Tibial artery (tissue), 4 donors: ENCODE measurements at places on chromosomes 2 and 18.

DNA sequence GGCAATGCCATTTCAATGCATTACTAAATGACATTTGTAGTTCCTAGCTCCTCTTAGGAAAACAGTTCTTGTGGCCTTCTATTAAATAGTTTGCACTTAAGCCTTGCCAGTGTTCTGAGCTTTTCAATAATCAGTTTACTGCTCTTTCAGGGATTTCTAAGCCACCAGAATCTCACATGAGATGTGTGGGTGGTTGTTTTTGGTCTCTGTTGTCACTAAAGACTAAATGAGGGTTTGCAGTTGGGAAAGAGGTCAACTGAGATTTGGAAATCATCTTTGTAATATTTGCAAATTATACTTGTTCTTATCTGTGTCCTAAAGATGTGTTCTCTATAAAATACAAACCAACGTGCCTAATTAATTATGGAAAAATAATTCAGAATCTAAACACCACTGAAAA is 45.3 kb downstream of the HADHB start:
- no peak overlapping the region for H3K4me3 ChIP-seq
- H3K27ac ChIP-seq: no peak overlapping the region

GRCh38 chr2:29892585-29893259 is 28.7 kb downstream of the ALK start:
- H3K4me1 ChIP-seq: no peaks in the 10 kb centered on the region
- H3K27ac ChIP-seq: no peak overlapping the region
- no peaks in the 10 kb centered on the region for H3K36me3 ChIP-seq
- H3K4me3 ChIP-seq: no peak overlapping the region
- H3K27me3 ChIP-seq: no peaks in the 10 kb centered on the region

DNA sequence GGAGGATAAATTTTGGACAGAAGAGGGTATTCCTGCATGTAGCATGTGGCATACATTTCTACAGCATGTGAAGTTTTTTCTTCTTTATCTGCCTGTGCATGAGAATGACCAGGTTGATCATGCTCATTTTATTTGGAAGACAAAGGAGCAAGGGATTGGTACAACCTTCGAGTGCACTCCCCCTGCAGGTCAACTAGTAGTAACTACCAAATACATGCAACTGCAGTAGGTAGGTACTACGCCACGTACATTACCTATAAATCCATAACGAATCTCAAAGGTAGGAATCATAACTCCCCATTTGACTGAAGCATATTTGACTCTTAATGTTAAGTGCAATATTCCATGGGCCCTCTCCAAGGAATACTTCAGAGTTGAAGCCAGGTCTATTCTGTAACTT is 763.9 kb downstream of the TSN start:
- no peak overlapping the region for H3K27ac ChIP-seq
- H3K4me3 ChIP-seq: no peak overlapping the region
- H3K36me3 ChIP-seq: no peaks in the 10 kb centered on the region
- no peaks in the 10 kb centered on the region for H3K4me1 ChIP-seq
- DNase-seq: no peak
- no peaks in the 10 kb centered on the region for H3K27me3 ChIP-seq

- H3K4me1 ChIP-seq: no peaks in the 10 kb centered on the region
- H3K27me3 ChIP-seq: no peaks in the 10 kb centered on the region
- no peak overlapping the region for H3K4me3 ChIP-seq
- H3K27ac ChIP-seq: no peak overlapping the region
These were observed 4.3 kb downstream of the TGOLN2 start for GRCh38 chr2:85323351-85323987.

GRCh38 chr2:172342078-172342477 is 85.3 kb upstream of the ITGA6 start:
- H3K36me3 ChIP-seq: no peaks in the 10 kb centered on the region
- DNase-seq: no peak
- no peak overlapping the region for H3K4me3 ChIP-seq
- H3K4me1 ChIP-seq: peaks cover 8% of the 10 kb centered on the region

- no peak overlapping the region for H3K4me3 ChIP-seq
- no peaks in the 10 kb centered on the region for H3K27me3 ChIP-seq
- no peak for DNase-seq
- no peaks in the 10 kb centered on the region for H3K4me1 ChIP-seq
- H3K27ac ChIP-seq: no peak overlapping the region
These were observed 209.2 kb upstream of the SYT4 start for GRCh38 chr18:43486462-43486861.

DNA sequence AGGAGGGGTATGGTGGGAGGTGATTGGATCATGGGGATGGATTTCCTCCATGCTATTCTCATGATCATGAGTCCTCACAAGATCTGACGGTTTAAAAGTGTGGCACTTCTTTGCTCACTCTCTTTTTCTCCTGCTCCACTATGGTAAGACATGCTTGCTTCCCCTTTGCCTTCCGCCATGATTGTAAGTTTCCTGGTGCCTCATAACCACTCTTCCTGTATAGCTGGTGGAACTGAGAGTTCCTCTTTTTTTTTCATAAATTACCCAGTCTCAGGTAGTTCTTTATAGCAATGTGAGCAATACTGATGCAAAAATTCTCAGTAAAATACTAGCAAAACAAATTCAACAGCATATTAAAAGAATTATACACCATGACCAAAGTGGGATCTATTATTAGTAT is 728.5 kb upstream of the SLC8A1 start:
- no peaks in the 10 kb centered on the region for H3K4me1 ChIP-seq
- no peaks in the 10 kb centered on the region for H3K27me3 ChIP-seq
- no peaks in the 10 kb centered on the region for H3K36me3 ChIP-seq
- H3K27ac ChIP-seq: no peak overlapping the region
- no peak overlapping the region for H3K4me3 ChIP-seq

- H3K27ac ChIP-seq: no peak overlapping the region
- no peaks in the 10 kb centered on the region for H3K36me3 ChIP-seq
- H3K4me3 ChIP-seq: no peak overlapping the region
- peaks cover 11% of the 10 kb centered on the region for H3K4me1 ChIP-seq
- DNase-seq: no peak
- no peaks in the 10 kb centered on the region for H3K27me3 ChIP-seq
These were observed 3.1 kb upstream of the ADGRF3 start for GRCh38 chr2:26349690-26350089.

DNA sequence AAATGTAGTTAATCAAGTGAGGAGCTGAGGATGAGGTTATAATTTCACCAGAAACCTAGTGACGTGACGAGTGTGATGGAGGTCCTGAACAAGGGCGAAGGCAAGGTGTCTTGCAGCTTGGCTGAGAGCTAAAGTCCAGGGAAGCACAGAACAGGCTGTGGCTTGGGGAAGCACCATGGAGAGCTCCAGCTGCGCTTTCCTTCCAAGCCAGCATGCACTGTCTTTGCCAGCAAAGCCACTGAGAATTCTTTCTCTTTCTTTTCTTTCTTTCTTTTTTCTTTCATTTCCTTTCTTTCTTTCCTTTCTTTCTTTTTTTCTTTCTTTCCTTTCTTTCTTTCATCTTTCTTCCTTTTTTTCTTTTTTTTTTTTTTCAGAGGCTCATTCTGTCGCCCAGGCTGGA is 239.3 kb downstream of the FBXO15 start:
- no peaks in the 10 kb centered on the region for H3K27me3 ChIP-seq
- H3K4me1 ChIP-seq: no peaks in the 10 kb centered on the region
- no peak for DNase-seq
- H3K36me3 ChIP-seq: no peaks in the 10 kb centered on the region

- H3K27ac ChIP-seq: peak overlapping the region; percentile 57
- H3K27me3 ChIP-seq: no peaks in the 10 kb centered on the region
- no peaks in the 10 kb centered on the region for H3K4me1 ChIP-seq
- H3K4me3 ChIP-seq: no peak overlapping the region
- H3K36me3 ChIP-seq: no peaks in the 10 kb centered on the region
These were observed 38.4 kb downstream of the PAX8 start for GRCh38 chr2:113240150-113240914.

DNA sequence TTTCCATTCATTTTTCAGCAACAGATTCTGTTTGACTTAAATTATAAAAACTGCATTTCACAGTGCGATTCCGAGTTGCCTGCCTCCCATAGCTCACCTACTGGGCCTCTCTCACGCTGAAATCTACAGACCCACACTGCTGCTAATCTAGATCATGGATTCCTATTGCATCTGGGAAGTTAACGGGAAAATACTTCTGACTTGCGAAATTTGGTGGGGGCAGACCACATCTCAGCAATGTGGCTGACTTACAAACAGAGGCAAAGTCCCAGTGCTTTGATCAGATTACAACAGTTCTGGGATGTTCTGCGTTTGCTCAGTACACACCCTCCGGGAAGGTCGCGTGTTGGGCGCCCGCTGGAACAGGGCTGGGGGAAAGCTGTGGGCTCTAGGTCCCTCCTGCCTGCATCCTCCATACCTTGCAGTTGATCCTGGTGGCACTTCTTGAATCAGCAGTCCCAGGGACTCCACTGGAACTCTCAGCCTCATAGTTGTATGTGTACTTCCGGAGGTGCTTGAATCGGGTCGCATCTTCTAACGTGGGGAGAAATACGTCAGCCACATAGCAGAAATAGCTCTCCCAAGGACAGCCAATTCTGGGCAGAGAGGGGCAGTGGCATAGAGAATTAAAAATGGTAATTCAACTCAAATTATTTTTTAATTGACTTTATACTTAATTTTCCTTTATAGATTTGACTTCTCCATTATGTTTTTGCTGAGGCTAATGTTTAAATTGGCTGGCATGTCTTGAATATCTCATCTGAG is 1.7 kb downstream of the APOB start:
- no peak overlapping the region for H3K27ac ChIP-seq
- no peaks in the 10 kb centered on the region for H3K36me3 ChIP-seq
- H3K4me1 ChIP-seq: peaks cover 33% of the 10 kb centered on the region
- H3K27me3 ChIP-seq: no peaks in the 10 kb centered on the region
- no peak overlapping the region for H3K4me3 ChIP-seq

DNA sequence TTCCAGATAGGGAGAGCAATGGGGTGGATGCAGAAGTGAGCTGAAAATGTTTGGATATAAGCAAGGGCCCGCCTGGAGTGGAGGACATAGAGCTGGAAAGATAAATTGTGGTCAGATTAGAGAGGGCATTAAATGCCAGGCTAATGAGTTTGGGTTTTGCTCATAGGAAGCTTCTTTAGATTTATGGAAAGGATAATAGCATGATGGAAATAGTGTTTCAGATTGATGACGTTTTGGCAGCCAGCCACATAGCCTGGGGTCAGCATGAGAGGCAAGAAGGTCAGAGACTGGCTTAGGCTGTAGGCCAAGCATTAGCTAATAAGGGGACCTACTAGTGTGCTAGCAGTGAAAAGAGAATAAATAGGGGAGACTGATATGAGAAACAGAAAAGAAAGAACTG is 321.6 kb downstream of the STK39 start:
- H3K4me1 ChIP-seq: no peaks in the 10 kb centered on the region
- DNase-seq: no peak
- H3K27ac ChIP-seq: no peak overlapping the region
- no peaks in the 10 kb centered on the region for H3K36me3 ChIP-seq

- H3K27me3 ChIP-seq: no peaks in the 10 kb centered on the region
- H3K36me3 ChIP-seq: no peaks in the 10 kb centered on the region
- H3K4me3 ChIP-seq: no peak overlapping the region
- no peaks in the 10 kb centered on the region for H3K4me1 ChIP-seq
These were observed 15.5 kb downstream of the MYO5B start for GRCh38 chr18:50179465-50179864.

DNA sequence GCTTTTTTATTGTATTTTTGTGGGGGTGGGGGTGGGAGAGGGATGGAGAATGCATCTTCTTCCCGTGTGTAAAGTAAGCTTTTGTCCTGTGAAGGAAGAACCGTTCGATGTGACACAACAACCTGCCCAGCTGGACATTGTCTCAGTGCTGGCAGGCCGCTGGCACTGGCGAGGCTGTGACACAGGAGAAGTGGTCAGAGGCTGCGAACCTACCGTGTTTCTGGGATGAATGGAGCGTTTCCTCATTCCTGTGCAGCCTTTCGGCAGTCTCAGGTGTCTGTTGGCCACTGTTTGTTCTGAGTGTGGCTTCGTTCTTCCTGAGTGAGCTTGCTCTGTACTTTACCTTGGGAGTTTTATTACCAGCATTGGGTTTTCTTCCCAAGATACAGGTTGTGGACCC is 8.0 kb downstream of the RAMP1 start:
- peaks cover 9% of the 10 kb centered on the region for H3K4me1 ChIP-seq
- DNase-seq: peak; percentile 44
- H3K36me3 ChIP-seq: no peaks in the 10 kb centered on the region
- no peak overlapping the region for H3K4me3 ChIP-seq

DNA sequence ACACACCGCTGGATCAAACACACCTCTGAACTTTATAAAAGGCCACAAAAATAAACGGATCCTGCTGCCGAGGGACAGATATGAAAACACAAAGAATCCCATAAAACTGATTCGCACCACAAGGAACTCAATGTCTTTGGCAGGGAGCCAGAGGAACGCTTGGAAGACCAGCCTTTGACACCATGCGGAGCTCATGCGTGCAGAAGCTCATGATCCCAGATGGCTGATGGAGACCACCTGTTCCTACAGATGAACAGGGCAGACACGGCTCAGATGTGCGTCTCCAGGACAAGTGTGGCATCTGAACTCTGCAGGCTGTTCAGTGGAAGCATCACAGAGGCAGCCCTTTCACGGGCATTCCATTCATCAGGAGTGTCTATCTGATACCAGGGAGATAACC is 24.9 kb downstream of the COPS9 start:
- H3K27ac ChIP-seq: no peak overlapping the region
- H3K4me1 ChIP-seq: no peaks in the 10 kb centered on the region
- H3K27me3 ChIP-seq: peaks cover 11% of the 10 kb centered on the region
- H3K4me3 ChIP-seq: no peak overlapping the region
- DNase-seq: no peak

DNA sequence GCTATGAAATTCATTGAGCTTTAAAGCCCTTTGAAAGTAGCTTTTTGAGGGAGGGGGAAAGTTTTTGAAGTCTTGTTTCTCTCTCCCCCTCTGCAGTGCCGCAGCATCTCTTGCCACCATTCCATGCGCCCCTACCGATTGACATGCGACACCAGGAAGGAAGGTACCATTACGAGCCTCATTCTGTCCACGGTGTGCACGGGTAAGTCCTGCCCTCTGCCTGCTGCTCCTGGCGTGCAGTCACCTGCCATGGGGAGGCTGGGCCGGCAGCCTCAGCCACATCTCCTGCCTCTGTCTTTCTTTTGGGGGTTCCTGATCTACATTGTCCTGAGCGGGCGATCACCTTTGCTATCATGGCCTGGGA is 191.6 kb downstream of the GLI2 start:
- no peak for DNase-seq
- no peaks in the 10 kb centered on the region for H3K36me3 ChIP-seq
- peaks cover 7% of the 10 kb centered on the region for H3K4me1 ChIP-seq
- H3K27me3 ChIP-seq: no peaks in the 10 kb centered on the region
- no peak overlapping the region for H3K4me3 ChIP-seq

GRCh38 chr2:239684271-239684810 is 283.5 kb upstream of the HDAC4 start:
- no peaks in the 10 kb centered on the region for H3K4me1 ChIP-seq
- H3K36me3 ChIP-seq: no peaks in the 10 kb centered on the region
- DNase-seq: no peak
- no peak overlapping the region for H3K4me3 ChIP-seq
- H3K27ac ChIP-seq: no peak overlapping the region

GRCh38 chr2:105116348-105116747 is 78.5 kb downstream of the MRPS9 start:
- no peaks in the 10 kb centered on the region for H3K36me3 ChIP-seq
- no peaks in the 10 kb centered on the region for H3K4me1 ChIP-seq
- DNase-seq: no peak
- H3K27me3 ChIP-seq: no peaks in the 10 kb centered on the region
- no peak overlapping the region for H3K27ac ChIP-seq
